ENCODE measurements at places on chromosomes 16 and 17.

DNA sequence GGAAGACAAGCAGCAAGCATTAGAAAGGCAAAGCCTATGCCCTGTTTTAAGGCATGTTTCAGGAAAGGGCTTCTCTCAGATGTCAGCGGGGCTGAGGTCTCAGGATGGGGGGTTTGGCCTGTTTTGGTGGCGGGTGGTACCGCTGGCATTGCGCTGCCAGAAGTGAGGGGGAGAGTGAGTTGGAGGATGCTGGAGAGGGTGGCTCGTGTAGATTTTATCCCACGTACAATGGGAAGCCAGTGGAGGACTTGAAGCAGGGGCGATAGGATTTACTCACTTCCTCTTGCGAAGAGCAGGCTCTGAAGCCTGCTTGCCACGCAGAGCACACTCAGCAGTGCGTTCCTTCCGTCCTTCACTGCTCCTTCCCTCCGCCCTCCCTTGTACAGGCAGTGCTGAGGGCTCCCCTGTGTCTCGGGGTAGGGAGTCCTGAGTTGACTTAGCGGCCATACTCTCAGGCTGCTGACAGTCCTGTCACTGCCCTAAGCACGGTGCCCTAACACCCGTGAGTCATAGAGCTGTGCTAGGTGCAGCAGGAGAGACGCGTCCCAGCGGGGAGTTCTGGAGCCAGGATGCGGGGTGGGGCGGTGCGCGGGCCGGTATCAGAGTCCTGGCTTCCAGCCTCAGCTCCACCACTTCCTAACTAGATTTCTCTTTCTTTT lies 113.1 kb downstream of the SNX29 start:
- peak; percentile 71 for DNase-seq

- no peak for DNase-seq
Observed at GRCh38 chr16:15894571-15895374, 6.4 kb upstream of the CEP20 start.

GRCh38 chr16:16041196-16041892 lies 91.9 kb downstream of the ABCC1 start:
- no peak for DNase-seq

DNA sequence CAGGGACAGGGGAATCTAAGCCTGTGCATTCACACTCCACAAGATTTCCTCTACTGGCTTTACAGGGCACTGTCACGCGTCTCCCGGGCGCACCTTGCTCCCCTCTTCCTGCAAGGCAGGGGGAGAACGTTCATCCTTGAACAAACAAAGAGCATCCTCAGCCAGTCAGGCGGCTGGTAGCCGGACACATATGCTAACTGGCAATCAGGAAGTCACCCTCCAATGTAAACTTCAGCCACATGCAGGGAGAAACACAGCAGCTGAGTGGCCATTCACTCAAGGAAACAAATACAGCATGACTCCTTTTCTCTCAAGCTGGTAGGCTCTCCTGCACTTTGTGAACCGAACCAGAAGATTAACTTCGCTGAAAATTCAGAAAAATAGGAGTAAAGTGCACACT lies 10.8 kb upstream of the HSBP1 start:
- no peak for DNase-seq

GRCh38 chr17:8964801-8965393 lies 610 bp downstream of the PIK3R5 start:
- DNase-seq: peak; percentile 44

- DNase-seq: no peak
Observed at GRCh38 chr17:65409381-65409780, 152.1 kb downstream of the AXIN2 start.

- no peak for DNase-seq
Observed at GRCh38 chr17:73639932-73640331, 4.3 kb downstream of the SDK2 start.

All from KBM-7 (cell line).